Kasumi-1 (cell line): ENCODE measurements at places on chromosomes 2 and 18.

GRCh38 chr2:160434254-160434948 lies 59.2 kb downstream of the RBMS1 start:
- no peak for DNase-seq

- peak; percentile 77 for DNase-seq
Observed at GRCh38 chr2:88016960-88017779, 823 bp upstream of the RNU2-63P start.

DNA sequence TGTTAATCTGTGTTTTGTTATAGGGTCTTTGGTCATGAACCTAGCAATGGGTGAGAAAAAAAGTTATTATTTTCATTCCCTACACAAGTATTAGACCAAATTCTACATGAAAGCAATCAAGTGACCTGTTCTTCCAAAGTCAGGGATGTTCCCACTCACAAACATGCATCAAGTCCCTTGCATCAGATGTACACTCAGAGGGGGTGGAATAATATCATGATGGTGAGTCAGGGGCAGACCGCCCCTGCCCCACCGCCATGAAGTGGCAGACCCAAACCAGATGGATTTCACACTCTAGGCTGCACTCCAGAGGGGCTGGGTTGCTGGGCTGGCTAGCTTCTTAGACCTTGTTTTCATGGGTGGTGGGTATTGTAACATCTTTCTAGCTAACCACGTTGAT lies 91.4 kb downstream of the ACAA2 start:
- no peak for DNase-seq

- DNase-seq = no peak
Observed at GRCh38 chr2:728165-728564, 51.0 kb upstream of the TMEM18 start.

- no peak for DNase-seq
Observed at GRCh38 chr2:234444893-234445292, 52.0 kb downstream of the ARL4C start.

GRCh38 chr2:88770016-88770415 lies 78.5 kb downstream of the RPIA start:
- DNase-seq = no peak

DNA sequence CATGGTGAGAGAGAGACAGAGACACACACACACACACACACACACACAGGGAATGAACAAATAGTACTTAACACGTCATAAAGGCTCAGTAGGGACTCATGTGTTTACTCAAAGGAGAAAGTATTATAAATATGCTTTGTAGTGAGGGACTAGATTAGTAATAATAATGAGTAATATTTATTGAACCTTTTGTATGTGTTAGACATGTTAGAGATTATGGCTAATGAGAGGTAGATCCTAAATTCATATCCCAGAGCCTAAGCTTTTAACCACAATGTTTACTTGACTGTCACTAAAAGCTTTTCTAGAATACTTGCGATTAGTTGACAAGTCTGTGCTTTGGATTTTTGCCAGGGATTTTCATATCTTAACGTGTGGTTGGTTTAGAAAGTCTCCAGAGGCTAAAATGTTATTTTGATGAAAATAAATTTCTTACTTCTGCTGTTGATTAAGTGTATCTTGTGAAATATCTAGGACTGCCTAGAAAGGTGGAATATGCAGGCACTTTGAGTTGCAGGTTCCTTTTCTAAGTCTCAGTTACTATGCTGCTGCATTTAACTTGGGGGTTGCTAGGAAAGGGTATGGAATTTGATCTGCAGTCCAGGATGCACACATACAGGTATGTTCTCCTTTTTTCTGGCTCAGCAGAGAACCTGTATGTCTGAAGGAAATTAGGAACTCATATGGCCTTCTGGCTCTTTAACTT lies 64.5 kb downstream of the UBR3 start:
- DNase-seq = no peak

DNA sequence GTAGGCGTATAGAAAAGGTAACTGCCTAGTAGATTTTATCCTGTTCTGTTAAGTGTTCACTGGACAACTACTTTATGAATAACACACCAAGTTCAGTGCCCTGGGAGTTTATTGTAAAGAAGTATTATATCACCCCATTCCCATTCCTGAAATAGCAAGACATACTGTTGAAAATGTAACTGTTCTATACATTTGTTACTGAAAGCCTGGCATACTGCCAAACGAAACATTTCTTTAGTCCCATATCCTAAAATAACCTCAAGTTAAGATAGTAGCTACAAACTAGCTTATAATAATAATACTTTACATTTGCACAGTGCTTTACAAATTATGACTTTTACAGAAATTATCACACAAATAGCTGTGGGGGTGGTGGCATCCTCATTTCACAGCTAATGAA lies 25.1 kb downstream of the SPDYA start:
- DNase-seq = no peak

DNA sequence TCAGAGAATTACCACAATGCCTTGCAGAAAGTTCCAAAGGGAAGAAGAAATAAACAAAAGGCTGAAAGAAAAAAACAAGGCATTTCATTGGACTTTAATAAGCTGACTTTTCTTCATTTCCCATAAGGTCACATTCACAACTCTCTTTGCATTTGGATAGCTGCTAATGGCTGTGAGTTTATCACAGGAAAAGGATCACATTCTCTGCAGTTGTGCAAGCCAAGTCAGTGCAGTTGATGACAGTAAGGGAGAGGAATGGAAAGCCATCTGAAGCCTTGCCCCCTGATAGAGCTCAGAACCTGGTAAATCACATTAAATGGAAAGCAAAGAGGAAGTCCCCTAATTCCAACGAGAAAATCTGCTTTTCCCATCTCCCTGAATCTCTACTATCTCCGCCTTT lies 950.6 kb downstream of the CNTNAP5 start:
- no peak for DNase-seq

DNA sequence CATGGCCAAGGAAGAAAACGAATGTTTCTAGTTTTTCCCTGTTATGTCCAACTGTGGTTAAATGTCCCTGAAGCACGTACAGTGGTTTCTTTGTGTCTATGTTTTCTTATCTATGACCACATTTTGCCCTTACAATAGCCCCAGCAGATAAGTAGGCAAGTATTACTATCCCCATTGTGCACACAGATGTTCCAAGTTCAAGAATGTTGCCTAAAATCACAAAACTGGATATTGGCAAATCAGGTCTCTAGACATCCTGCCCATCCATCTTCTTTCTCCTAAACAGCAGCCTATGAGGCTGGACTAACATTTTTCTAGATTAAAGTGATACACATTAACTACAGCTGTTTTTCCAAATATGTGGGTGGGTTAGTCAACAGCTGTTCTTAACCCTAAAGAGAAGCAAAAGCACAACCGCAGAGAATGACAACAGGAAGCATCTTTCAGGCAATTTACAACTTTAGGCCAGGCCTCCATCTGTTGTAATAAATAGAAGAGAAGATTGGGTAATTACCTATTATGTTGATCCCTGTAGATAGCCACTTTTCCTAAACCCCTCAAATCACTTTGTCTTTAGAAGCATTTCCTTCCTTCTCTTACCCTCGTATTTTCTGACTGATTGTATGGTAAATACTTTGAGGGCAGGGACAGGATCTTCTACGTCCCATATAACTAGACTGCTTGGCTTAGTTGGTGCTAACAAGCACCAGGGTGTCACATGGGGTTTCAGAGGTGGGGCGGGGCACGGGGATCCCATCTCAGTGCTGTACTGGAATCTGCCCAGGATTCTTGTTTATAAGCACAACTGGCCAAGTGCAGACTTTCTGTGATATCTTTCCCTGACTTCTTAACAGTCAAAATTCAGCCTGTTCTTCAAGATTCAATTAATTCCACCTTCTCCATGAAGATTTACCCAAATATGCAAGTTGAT lies 132.1 kb upstream of the SETBP1 start:
- DNase-seq = no peak

- no peak for DNase-seq
Observed at GRCh38 chr2:72173640-72174321, 26.1 kb upstream of the CYP26B1 start.
